Right atrium auricular region (tissue), 2 donors: ENCODE measurements at places on chromosomes 6 and 20. TPM values are rescaled to one million over a fixed set of nuclear protein-coding genes. Genes with fewer than 3 reads are reported as not detected.

Gene C20orf202
- total RNA-seq = not detected

Gene RBPJL
- not detected for total RNA-seq

DNA sequence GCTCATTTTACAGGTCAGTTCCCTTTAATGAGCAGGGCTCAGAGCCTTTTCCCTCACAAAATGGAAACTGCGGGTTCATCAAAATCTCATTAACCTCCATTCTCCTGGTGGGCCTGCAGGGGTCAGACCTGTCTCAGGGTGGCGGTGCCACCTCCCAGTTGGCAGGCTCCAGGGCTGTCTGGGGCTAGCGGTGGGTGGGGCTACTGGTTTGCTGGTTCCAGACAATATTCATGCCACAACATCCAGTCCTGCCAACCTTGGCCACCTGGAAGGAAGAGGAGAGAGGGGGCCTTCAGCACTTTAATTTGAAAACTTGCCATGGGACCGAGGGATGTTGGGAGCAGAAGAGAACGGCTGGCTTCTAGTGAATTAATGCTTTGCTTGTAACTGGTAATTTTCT is 41.9 kb upstream of the CTNNBL1 start:
- DNase-seq = no peak

- DNase-seq = no peak
Measured at GRCh38 chr6:114249522-114249921, 93.3 kb downstream of the HS3ST5 start.

DNA sequence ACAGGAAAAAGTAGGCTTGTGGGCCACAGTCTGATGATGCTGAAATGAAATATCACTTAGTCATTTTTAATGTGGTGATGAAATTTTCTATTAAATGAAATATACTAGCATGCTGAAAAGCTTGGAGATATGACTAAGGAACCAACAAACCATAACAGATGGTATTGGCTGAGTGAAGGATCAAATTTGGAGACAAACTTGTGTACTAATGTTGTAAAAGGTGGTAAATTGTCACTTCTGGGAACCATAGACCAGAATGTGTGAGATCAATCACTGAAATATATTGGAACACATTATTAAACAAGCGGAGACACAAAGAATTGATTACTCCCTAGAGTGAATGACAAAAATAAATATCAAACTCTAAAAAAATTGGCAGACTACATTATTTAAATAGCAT is 232.4 kb downstream of the DOK5 start:
- no peak for DNase-seq

DNA sequence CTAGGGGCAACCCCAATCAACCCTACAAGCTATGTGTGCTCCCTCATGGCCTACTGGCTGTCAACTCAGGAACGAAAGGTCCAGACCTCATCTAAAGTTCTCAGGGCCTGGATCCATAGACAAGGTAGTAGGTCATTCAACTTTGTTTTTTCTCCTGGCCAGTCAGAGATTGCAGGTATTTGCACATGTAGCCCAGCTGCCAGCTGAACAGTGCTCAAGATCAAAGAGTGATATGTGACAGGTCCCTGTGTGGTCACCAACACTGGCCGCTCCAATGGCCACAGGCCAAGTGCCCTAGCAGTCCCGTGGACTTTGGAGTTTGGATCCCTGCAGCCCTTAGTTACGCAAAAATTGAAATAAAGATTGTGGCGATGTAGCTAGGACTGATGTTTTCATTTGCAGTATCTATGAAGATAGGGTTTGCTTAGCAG is 60.6 kb upstream of the ATXN1 start:
- no peak for DNase-seq

- DNase-seq = no peak
Measured at GRCh38 chr20:38730167-38730988, 6.1 kb downstream of the SLC32A1 start.

DNA sequence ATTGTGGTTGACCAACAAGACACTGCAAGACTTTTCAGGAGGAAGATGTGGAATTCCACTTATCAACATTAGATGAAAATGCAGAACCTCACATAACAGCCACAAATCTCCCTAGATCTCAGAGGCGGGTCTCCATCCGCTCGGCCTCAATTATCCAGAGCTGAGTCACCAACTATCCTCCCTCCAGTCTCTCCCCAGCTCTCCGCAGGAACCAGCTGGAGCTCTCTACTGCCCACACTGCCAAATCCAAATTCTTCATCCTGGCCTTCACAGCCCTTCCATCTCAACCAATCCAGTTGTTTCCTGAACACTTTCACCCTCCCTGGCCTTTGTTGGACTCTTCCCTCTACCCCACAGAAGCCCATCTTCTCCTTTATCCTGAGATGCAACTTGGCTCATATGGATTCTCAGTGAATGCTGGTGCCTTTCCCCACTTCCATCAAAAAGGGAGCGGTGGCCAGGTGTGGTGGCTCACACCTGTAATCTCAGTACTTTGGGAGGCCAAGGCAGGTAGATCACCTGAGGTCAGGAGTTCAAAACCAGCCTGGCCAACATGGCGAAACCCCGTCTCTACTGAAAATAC is 3.5 kb upstream of the TGIF2 start:
- DNase-seq = no peak

- no peak for DNase-seq
Measured at GRCh38 chr20:39800548-39800947, 838.4 kb downstream of the DHX35 start.
